ENCODE measurements at places on chromosomes 11 and 22.

GRCh38 chr11:60370811-60371298 lies 7.5 kb upstream of the MS4A7 start:
- DNase-seq, result no peak

- no peak for DNase-seq
Observed at GRCh38 chr22:39789788-39790187, 103.8 kb downstream of the ENTHD1 start.

DNA sequence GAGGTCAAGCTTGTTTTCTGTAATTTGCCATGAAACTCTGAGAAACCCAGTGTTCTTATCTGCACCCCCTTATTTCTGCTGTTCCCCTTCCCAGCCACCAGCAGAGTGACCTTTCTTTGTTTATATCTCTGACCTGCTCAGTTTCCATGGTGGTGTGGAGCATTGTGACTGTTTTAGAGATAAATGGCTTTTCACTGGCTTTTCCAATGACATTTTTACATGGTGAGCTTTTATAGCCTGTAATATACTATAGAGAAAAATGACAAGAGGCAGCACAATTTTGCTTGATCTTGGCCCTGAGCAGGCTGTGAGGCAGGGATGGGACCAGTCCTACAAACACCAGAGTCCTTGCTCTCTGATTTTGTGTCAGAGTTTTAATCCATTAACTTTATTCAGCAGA lies 233.9 kb downstream of the FAT3 start:
- DNase-seq, result no peak

GRCh38 chr11:127330044-127330443 lies 329.5 kb upstream of the KIRREL3 start:
- no peak for DNase-seq

GRCh38 chr11:95734009-95734572 lies 55.5 kb downstream of the FAM76B start:
- no peak for DNase-seq

DNA sequence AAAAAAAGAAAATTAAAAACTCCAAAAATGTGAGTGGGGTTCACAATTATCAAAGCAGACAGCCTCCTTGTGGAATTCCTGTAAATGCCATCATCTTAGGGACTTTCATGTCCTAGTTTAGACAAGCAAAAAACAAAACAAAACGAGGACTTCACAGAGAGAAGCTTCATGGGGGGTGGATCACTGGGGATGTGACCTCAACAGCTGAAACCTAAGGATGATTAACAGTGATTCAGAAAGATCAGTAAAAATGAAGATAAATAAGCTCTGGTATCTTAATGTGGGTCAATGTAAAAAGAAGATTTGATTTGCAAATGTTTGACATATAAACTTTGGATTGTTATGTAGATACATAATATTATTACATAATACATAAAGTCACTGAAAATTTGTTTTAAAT lies 8.1 kb upstream of the OR10W1 start:
- no peak for DNase-seq

GRCh38 chr22:25496396-25497064 lies 67.9 kb upstream of the GRK3 start:
- DNase-seq, result no peak

GRCh38 chr22:42643634-42644421 lies 3.4 kb upstream of the ATP5MGL start:
- DNase-seq, result peak; percentile 9

DNA sequence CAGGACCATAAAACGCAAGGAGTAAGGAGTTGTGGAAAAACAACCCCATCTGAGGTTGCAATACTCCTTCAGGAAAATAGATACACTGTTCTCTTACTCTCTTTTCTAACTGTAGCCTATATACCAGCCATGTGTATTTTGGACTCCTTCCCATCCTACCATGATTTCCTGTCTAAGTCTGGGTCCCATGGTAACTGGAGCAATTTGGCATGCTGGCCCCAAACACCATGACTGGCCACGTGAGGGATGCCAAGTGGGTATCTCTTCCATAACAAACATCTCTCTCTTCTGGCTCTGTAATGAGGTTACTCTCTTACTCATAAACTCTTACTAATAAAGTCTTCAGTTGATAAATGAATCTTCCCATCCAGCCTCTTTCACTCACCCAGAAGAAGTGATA lies 26.5 kb downstream of the ABTB2 start:
- DNase-seq, result no peak

DNA sequence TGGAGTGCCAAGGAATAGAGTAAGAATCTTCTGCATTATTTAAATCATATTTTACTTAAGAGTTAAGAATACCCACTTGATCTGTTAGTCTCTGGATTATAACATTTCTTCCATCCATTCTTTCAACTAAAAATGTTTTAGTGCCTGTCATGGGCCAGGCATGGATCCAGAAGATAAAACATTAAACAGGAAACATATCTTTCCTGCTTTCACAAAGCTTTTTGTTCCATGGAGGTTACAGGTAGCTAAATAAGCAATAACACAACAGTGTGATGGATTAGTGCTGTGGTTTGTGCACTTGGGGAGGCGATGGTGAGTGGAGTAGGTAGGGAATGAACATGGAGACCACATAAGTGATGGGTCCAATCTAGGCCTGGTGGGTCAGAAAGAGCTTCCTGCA lies 258.5 kb downstream of the DDX10 start:
- peak; percentile 12 for DNase-seq

GRCh38 chr22:20552443-20553401 lies 45.3 kb downstream of the MED15 start:
- DNase-seq, result peak; percentile 66

DNA sequence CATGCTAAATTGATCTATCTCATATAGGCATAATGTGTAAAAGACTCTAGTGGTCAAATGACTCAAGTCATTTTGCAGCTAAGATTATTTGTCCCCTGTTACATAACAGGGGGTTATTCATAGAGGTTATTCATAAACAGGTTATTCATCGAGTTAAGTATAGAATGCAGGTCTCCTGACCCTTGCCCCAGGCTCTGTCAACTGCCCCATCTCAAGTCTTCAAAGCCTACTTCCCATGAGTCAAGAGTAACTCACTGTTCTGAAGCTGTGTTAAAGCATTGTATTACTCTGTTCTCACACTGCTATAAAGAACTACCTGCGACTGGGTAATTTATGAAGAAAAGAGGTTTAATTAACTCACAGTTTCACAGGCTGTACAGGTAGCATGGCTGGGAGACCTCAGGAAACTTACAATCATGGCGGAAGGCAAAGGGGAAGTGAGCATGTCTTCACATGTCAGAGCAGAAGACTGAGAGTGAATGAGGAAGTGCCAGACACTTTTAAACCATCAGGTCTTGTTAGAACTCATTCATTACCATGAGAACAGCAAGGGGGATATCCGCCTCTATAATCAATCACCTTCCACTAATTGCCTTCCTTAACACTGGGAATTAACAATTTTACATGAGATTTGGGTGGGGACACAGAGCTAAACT lies 226.2 kb upstream of the BLID start:
- DNase-seq, result no peak

GRCh38 chr11:69455969-69456368 lies 25.5 kb upstream of the LINC01488 start:
- no peak for DNase-seq

- DNase-seq, result no peak
Observed at GRCh38 chr11:15307619-15308024, 192.9 kb downstream of the INSC start.

GRCh38 chr11:9385327-9385899 lies 961 bp downstream of the IPO7 start:
- peak; percentile 59 for DNase-seq

DNA sequence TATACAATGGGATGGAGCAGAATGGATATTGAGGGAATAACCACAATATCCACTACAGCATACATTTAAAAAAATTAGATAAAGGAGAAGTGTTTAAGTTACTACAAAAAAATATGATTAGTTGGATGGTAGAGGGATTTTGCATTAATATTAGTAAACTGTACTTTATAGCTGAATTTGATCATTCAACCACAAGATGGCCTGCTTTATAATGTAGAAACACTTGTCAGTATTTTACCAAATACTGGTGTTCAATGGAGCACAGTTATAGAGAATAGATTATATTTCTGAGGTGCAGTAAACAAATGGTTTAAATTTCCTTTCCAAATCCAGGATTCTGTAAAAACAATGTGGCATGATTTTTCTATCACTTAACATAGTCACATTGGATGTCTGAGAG lies 818.8 kb upstream of the CHORDC1 start:
- DNase-seq, result no peak

DNA sequence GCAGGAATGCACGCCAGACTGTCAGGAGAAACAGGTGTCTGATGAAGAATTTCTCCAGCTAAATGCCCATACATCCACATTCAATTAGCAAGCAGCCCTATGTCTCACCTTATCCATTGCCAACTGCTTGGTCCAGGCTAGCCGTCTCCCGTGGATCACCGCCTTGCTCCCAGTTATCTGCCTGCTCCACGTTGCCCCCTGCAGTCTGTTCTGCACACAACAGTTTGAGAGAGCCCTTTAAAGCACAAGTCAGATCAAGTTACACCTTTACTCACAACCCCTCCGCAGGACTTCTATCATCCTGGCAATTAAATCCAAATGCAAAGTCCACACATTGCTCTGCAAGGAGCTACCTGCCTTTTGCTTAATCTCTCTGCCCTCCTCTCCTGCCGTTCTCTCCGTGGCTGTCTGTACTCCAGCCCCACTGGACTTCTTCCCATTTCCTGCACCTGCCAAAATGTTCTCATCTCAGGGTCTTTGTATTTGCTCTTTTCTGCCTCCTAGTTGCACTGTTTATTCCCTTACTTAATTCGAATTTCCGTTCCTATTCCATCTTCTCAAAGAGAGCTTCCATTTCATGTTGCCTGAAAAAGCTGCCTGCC lies 185.3 kb upstream of the LARGE1 start:
- DNase-seq, result peak; percentile 81

DNA sequence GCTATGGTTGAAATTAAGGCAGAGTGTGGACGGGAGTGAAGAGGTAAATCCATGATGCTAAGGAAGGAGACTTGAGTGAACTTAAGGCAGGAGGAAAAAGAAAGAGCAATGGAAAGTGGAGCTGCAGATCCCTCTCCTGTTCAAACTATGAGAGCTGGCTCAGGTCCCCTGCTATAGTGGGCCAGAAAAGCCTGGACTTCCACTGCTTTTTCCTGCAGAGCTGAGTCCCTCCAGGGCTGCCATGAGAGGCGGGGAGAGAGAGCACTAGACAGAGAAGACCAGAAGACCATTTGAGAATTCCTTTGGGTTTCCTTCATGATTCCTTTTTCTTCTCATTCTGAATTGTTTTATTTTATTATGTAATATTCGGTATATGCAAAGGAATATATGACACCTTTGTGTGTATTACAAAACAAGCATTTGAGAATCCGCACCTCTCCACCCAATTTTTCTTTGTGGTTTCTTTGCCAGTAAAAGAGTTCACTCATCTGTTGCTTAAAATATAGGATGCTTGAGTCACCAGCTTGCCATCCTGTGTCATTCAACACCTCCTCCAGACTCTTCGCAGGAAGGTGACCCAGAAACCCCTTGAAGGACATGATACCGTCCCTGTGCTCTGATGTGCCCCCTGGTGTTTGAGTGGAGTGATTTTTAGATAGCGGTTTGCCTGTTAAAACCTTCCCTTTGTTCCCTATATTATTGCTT lies 24.4 kb downstream of the SREBF2 start:
- DNase-seq, result peak; percentile 66

DNA sequence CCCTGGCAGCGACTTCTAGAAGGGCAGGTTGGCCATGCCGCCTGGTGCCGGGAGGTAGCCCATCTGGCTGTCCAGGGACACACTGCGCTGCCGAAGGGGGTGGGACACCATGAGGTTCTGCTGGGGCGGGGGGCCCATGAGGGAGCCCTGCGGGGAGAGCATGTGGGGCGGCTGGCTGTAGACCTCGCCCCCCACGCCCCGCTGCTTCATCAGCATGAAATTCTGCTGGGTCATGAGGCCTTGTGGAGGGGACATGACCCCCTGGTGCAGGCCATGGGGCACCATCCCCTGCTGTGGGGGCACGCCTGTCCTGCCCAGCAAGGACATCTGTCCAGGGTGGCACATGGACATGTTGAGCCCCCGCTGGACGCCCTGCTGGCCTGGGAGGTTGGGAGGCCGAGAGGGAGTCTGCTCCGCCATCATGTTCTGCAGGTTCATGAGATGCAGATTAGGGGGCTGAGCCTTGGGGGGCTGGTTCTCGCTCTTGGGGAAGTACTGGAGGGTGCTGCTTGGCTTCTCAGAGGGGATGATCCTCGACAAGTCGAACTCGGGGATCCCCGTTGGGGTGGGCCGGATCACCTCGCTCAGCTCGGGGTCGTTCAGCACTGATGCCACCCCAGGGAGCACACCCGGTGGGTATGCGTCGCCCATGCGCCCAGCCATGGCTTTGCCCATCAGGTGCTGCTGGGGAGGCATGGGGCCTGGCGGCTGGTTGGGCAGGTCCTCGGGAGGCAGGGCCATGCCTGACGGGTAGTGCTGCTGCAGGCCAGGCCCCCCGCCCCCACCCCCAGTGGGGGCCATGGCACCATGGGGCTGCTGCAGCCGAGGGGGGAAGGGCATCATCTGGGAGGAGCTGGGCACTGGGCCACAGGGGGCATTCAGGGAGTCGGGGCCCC lies 15.0 kb downstream of the CXCR5 start:
- no peak for DNase-seq

- DNase-seq, result no peak
Observed at GRCh38 chr11:44572884-44573283, 7.4 kb downstream of the CD82 start.

DNA sequence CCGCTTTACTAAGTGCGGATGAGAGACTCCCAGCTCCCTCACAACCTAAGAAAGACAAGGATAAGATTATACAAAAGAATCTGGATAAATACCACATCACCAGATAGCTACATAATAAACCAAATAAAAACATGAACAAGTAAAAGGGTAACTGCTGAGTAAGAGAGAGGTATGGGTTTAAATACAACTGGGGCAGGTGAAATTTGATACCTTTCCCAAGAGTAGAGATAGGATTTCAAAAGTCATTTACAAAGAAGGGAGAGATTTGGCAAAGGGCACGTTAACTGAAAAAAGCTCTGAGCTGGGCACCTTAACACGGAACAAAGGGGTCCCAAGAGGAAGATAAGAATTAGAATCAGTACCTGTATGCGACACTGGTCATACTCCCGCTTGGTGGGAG lies 1.7 kb downstream of the UBXN1 start:
- DNase-seq, result no peak

GRCh38 chr11:1471736-1472135 lies 14.8 kb downstream of the MOB2 start:
- no peak for DNase-seq

GRCh38 chr11:19673924-19674729 lies 38.5 kb upstream of the NAV2 start:
- DNase-seq, result peak; percentile 79

DNA sequence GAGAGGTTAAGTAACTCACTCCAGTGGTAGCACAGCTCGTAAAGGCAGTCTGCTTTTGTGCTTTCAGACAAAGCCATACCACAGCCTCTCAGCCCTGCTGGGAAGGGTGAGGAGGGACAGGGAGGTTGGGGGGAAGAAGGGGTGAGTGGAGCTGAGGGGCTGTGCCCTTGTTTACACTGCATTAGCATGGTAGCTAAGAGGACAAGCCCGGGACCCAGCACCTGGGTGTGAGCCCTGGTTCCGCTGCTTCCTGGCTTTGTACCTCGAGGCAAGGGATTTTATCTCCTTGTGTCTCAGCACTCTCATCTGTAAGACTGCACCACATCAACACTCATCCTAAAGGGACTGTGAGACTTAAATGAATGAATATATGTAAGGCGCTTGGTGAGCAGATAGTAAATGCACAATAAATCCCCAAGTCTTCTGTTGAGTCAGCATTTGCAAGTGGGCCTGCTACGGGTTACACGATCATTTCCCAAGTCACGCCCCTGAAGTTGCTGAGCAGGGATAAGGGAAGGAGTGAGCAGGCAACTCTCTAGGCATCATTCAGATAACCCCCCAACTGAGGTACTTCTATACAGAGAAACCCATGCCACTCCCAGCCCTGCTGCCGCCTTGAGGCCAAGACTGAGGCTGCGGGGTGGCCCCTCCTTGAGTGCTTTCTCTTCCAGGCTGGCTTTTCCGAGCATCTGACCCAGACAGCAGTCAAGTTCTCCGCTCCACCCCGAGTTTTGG lies 7.5 kb downstream of the RASD2 start:
- DNase-seq, result no peak
